ENCODE measurements at places on chromosomes 11 and 22.

DNA sequence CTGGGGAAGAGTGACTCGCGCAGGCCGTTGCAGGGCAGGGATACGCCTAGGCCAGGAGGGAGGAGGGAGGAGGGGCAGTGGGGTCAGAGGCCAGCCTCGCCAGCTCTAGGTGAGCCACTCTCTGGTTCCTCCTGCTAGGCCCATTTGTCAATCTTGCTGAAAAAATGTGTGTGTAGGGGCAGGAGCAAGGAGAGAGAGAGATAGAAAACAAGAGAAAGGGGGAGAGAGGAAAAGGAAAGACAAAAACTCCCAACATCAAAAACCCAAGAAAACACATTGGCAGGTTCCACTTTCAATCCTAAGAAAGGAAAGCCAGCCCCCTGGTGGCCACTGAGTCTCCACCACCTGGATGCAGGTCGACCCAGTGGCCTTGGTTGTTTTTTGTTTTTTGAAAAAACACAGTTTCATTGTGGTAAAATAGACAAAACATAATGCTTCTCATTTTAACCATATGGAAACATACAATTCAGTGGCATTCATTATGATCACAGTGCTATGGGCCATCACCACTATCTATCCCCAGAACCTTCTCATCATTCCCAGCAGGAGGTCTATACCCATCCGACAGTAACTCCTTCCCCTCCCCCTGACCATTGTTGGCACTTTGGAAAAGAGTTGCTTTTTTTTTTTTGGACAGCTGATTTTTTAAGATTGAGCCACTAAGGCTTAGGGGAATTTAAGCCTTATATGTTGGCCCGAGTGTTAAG lies 10.9 kb downstream of the OMP start:
- DNase-seq, result no peak

- no peak for DNase-seq
Observed at GRCh38 chr11:45104006-45104789, 42.2 kb upstream of the PRDM11 start.

- DNase-seq, result peak; percentile 2
Observed at GRCh38 chr22:48900327-48900597, 927.4 kb downstream of the BRD1 start.

- DNase-seq, result no peak
Observed at GRCh38 chr11:34029176-34029575, 22.4 kb upstream of the CAPRIN1 start.

GRCh38 chr22:20565079-20565734 lies 57.8 kb downstream of the MED15 start:
- DNase-seq, result peak; percentile 11

DNA sequence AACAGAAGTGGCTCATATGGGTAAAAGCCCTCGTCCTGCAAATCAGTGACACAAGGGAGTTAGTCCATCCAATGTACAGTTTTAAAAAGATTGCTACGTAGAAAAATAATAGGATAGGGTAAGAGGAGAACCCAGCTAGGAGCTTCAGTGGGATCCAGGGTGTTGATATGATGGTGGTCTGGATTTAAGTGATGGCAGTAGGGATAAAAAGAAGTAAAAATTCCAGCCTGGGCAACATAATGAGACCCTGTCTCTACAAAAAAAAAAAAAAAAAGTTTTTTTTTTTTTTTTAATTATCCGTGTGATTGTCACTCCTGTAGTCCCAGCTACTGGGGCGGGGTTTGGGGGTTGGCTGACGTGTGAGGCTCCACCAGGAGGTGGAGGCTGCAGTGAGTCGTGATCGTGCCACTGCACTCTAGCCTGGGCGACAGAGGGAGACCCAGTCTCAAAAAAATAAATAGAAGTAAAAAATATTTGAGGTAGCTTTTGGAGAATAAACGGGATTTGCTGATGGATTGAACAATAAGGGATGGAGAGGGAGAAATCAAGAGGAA lies 7.0 kb upstream of the L3MBTL2 start:
- DNase-seq, result peak; percentile 67

Data from CD4-positive, alpha-beta T cell (primary cell).